Esophagus squamous epithelium (tissue), 5 donors: ENCODE measurements at places on chromosomes 7 and 10.

DNA sequence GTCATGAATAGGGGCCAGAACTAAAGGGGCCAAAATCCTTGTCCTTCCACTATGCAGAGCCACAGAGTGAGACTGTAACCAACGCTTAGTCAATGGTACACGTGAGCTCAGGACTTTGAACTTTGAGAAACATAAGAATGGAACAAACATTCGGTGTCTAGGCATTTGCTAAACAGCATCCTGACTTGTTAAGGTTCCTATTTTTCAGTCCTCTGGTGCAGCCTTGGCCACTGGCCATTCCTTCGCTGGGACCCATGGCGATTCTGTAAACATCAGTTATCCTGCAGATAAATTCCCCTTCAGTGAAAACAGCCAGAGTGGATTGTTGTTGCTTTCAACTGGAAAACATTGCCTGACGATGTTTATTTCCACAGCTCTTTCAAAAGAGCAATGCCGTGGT lies 266.8 kb downstream of the SORCS1 start:
- DNase-seq = no peak

DNA sequence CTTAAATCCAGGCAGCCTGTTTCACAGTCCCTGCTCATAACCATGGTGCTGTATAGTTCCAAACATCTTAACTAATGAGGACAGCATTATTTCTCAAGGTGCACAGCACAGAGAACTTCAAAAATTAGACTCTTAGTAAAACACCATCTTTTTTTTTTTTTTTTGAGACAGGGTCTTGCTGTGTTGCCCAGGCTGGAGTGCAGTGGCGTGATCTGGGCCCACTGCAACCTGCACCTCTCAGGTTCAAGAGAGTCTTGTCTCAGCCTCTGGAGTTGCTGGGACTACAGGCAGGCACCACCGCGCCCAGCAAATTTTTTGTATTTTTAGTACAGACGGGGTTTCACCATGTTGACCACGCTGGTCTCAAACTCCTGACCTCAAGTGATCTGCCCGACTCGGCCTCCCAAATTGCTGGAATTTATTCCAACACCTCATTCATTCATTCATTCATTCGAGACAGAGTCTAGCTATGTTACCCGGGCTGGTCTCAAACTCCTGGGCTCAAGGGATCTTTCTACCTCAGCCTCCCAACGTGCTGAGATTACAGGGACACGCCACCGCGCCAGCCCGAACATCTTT lies 507 bp upstream of the TMEM254 start:
- no peak for DNase-seq

GRCh38 chr10:77160679-77161078 lies 476.9 kb downstream of the KCNMA1 start:
- DNase-seq = no peak

GRCh38 chr10:97849103-97849686 lies 448 bp upstream of the GOLGA7B start:
- no peak for DNase-seq

DNA sequence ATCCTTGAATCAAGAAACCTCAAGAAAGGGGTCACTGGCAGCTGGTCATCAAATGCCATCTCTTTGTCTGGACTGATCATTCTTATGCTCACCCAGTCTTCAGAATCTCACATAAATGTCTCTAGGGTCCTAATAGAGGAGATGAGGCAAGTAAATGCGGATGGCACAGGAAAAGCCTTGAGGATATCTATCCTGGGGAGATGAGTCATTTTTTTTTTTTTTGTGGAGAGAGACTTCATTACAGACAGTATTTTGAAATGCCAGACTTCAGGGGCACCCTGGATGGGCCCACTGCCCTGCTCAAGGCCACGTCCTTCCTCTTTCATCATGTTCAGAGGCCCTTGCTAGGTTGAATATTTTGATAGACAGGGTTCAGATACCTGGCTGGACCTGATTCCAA lies 19.5 kb upstream of the PLPP4 start:
- no peak for DNase-seq

GRCh38 chr10:114095559-114096337 lies 52.1 kb downstream of the ADRB1 start:
- no peak for DNase-seq

- DNase-seq = no peak
These were observed 744 bp downstream of the CREM start for GRCh38 chr10:35127289-35127891.

- DNase-seq = no peak
These were observed 182.7 kb downstream of the ELFN1 start for GRCh38 chr7:1852517-1853430.

DNA sequence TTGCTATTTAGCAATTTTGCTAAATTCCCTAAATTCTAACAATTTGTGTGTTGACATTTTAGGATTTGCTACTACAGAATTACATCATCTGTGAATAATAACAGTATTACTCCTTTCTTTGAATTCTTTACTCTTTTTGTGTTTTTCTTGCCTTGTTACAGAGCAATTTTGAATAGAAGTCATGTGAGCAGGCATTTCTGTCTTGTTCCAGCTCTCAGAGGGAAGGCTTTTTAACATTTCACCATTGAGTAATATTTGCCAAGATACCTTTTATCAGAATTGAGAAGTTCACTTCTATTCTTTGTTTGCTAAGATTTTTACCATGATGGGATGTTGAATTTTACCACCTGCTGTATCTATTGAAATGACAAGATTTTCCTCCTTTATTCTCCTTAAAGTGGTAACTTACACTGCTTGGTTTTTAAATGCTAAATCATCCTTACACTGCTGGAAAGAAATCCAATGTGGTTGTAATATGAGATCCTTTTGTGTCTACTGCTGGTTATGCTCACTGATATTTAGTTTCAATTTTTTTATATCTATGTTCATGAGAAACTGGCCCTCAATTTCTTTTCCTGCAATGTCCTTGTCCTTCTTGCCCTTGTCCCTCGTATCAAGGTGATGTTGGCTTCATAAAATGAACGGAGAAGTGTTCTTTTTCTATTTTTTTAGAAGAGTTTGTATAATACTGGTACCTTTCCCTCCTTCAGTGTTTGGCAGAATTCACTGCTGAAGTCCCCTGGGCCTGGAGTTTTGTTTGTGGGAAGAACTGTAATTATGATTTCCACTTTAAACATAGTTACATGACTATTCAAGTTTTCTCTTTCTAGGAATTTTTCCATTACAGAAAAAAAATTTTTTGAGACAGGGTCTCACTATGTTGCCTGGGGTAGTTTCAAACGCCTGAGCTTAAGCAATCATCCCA lies 50.3 kb upstream of the ATP6V0A4 start:
- no peak for DNase-seq

DNA sequence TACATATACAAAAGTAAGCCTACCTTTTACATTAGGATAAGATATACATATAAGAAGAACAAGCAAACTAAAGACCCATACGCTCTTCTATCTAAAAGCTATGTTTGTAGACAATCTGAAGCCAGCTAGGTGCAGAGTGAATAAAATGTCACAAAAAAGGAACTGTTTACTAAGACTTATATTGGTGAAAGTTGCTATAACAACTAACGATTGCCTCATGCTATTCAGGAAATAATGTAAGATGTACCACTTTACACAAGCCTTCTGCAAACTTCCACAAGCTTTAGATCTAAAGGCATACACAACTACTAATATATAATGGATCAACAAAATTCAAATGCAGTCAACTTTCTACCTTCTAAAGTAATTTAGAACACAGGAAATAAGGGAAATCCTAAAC lies 175.1 kb downstream of the SRPK2 start:
- DNase-seq = no peak

DNA sequence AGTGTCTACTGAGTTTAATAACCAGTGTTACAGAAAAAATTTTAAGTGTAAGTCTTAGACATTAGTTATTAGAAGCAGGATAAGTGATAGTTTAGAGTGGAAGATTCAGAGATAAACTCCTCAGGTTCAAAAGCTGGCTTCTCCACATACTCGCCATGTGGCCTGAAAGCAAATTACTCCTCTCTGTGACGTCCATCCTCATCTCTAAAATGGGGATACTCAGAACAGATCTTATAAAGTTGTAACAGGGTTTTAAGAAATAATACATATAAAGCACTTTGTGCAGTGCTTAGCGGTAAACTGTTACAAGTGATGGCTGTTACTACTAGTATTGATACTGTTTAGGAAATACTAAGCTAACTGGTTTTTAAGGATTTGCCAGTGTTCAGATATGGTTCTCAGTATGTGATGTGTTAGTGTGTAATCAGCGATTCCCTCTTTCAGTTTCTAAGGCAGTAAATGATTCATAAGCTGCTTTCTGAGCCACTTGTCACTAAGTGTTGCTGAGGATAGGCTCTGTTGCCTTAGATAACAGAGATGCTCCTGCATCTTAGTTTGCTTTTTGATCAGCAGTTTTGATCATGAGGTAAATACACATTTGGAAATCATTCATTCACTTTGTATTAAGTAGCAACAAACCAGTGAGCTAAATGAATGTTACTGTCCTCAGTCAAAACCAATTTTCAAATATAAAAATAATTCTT lies 58.7 kb downstream of the CYP51A1 start:
- no peak for DNase-seq

DNA sequence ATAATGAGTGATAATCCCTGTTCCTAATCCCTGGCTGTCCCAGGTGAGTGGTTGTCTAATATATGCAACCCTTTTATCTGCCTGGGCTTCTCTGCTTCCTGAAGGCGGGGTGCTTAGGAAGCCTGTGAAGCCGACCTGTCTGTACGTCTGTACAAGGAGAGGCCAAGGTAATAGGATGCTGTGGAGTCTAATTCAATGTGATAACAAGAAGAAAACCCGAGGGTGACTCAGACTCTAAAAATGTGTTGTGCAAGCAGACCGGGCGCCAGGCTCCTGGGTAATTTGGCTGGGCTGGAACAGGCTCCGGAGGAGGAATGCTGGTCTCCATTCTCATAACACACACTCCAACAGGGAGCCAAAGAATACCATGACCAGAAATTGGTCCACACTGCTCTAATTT lies 43.6 kb downstream of the THNSL1 start:
- DNase-seq = no peak

GRCh38 chr10:2463316-2463715 lies 604.0 kb upstream of the PFKP start:
- DNase-seq = no peak

DNA sequence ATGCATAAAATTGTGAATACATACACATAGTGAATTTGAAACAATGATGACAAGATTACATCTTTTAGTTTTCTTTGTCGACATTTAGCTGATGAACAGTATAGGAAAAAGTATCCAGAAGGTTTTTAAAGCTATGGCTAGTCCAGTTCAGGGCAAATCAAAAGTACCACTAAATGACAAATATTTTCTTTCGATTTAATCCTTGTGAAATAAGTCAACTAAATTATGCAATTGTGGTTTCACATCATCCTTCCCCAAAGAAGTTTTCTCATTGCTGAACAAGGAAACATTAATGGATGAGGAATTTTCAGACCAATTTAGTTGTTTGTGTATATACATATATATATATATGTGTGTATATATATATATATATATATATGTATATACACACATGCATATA lies 774.0 kb downstream of the DNAJB9 start:
- no peak for DNase-seq

DNA sequence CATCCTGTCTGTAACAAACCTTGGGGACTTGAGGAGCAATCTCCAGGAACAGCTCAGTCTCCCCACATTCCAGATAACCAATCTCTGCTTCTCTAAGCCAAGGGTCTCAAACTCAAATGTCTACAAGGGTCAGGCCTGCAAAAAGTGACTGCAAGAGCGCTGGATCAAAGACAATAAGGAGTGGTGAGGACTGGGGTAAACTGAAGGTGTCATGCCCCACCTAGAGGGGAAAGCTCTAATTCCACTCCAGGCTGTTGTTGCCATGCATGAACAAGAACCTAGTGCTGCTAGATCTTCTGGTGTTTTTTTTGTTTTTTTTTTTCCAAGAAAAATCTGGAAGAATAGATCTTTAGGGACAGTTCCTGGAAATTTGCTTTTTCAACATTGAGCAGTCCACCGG lies 117.9 kb upstream of the MACROH2A2 start:
- no peak for DNase-seq

GRCh38 chr10:23293145-23293724 lies 51.4 kb downstream of the C10orf67 start:
- no peak for DNase-seq

DNA sequence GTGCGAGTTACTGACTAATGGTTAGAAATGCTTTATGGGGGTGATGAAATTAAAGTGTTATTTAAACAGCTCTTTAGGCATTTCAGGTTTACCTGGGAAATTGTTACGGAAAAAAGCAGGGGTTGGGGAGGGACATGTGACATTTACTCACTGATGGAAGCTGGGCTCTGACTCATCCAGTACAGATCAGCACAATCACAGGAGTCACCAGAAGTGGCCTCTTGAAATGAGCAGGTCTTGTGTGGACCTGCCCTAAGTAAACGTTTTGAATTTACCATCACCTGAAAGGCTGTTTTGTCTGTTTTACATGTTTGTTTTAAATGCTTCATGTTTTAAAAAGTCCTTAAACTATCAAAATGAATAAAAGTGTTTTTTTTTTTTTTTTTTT lies 2.3 kb downstream of the GLRX3 start:
- DNase-seq = no peak

DNA sequence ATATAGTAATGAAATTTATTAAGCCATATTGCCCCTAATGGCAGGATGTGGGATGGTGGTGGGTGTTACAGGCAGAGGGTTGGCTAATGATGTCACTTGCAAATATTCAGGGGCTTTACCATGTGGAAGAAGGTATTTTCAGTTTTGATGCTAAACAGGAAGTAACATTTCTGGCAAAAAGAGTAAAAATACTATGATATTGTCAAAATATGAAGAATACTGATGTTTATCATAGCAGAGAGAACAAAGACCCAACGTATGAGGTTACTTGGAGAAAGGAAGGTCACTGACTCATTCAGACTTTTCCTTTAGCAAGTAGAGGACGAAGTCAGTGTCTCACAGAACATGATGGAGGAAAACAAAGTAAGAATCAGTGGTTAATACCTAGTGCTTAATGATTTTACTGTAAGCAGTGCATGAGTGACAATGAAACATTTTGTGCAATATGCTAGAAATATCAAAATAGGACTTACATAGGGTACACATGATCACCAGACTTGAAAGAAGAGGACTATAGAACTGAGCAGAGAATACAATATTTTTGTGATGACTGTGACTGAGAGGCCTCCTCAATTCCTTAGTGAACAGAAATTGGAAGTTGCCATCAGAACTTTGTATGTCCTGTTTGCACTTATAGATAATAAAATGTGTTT lies 89.7 kb upstream of the STEAP4 start:
- DNase-seq = no peak

- no peak for DNase-seq
These were observed 462.5 kb downstream of the PTPRN2 start for GRCh38 chr7:158125091-158125490.

GRCh38 chr10:70474780-70475179 lies 3.8 kb upstream of the PALD1 start:
- no peak for DNase-seq
